ENCODE measurements at places on chromosomes 12 and 14. TPM values are rescaled to one million over a fixed set of nuclear protein-coding genes. Genes with fewer than 3 reads are reported as not detected.
A peak's percentile ranks its signal among the peaks of the same experiment; 100 is the strongest.

DNA sequence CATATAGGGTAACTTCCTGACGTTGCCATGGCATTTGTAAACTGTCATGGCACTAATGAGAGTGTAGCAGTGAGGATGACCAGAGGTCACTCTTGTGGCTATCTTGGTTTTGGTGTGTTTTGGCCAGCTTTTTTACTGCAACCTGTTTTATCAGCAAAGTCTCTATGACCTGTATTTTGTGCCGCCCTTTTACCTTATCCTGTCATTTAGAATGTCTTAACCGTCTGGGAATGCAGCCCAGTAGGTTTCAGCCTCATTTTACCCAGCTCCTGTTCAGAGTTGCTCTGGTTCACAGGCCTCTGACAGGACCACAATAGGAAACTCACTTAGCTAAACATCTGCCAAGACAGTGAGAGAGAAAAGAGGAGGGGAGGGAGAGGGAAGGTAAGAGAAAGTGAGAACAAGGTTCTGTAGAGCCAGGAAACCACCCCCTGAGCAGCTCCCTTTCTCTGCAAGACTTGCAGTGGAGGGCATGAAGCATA, 64.8 kb upstream of the PLEKHG3 start:
- H3K27ac ChIP-seq = no peak overlapping the region
- no peaks in the 10 kb centered on the region for H3K27me3 ChIP-seq
- no peak for DNase-seq
- no peaks in the 10 kb centered on the region for H3K36me3 ChIP-seq
- no peak overlapping the region for H3K4me3 ChIP-seq

DNA sequence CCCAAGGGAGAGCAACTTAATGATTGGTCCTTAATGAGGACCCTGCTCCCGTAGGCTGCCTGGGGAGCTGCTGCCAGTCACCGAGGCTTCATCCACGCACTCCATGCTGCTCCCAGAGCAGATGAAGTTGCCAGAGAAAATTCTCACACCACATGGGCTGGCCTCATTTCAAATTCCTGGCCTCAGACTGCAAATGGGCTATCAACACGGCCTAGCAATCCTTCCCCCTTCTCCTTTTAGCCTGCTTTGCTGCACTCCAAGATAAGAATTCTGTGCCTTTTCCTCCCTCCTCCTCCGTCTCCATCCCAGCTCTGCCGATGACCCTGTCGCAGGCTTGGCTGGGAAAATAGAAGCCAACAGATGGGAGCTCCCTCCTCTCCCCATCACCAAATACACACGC, 10.8 kb upstream of the DGLUCY start:
- H3K4me1 ChIP-seq = no peaks in the 10 kb centered on the region
- DNase-seq = no peak
- no peaks in the 10 kb centered on the region for H3K27me3 ChIP-seq
- no peaks in the 10 kb centered on the region for H3K36me3 ChIP-seq
- no peak overlapping the region for H3K4me3 ChIP-seq

GRCh38 chr12:65742018-65743010, 82.0 kb upstream of the HMGA2 start:
- DNase-seq = no peak
- peaks cover 7% of the 10 kb centered on the region for H3K4me1 ChIP-seq
- H3K4me3 ChIP-seq = peak overlapping the region; percentile 51

- H3K27me3 ChIP-seq = no peaks in the 10 kb centered on the region
- H3K27ac ChIP-seq = no peak overlapping the region
- no peaks in the 10 kb centered on the region for H3K36me3 ChIP-seq
- no peak overlapping the region for H3K4me3 ChIP-seq
- DNase-seq = no peak
Measured at GRCh38 chr12:82411546-82412230, 53.4 kb downstream of the METTL25 start.

DNA sequence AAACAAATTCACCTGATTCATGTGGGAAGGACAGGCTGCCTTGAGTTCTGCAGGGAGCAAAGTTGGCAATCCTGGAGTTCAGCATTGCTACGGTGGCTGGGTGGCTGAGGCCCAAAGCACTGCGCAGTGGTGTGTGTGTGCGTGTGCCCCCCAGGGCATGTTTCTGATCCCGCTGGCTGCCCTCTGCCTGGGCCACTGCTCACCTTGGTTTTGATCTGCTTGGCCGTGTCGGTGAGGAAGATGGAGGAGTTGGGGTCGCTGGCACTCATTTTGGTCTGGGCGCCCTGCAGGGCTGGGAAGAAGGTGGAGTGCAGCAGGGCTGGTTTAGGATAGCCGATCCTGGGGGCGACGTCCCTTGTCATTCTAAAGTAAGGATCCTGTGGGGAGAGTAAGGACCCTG, 19.1 kb downstream of the SLC25A47 start:
- peak; percentile 11 for DNase-seq
- H3K36me3 ChIP-seq = no peaks in the 10 kb centered on the region
- H3K4me1 ChIP-seq = no peaks in the 10 kb centered on the region
- no peak overlapping the region for H3K27ac ChIP-seq
- H3K27me3 ChIP-seq = no peaks in the 10 kb centered on the region
- H3K4me3 ChIP-seq = no peak overlapping the region

Gene CLEC4D
- total RNA-seq = 0.31 TPM

Gene KRT72
- total RNA-seq = 16.5 TPM

Gene ARMH4
- total RNA-seq = 65.8 TPM

Gene OR6C76
- not detected for total RNA-seq

DNA sequence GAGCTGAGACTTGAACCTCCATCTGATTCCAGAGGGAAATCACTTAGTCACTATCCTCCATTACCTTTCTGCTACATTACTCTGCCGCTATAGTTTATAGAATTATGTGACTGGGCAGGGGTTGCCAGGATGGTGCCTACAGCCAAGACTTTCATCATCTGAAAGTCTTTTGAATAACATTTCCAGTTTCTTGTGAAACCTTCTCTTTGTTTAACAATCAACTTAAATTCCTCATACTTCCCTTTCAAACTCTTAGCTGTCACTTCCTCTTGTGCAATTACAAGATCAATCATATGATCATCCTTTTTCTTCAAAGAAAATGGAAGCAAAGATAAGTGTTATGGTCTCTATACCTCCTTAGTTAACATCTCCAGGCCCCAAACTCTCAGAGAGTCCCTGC, 25.4 kb upstream of the PELI2 start:
- no peak overlapping the region for H3K4me3 ChIP-seq
- no peak for DNase-seq
- H3K27ac ChIP-seq = no peak overlapping the region
- no peaks in the 10 kb centered on the region for H3K36me3 ChIP-seq
- H3K27me3 ChIP-seq = no peaks in the 10 kb centered on the region

GRCh38 chr12:105001476-105001875, 15.4 kb downstream of the NOPCHAP1 start:
- H3K4me1 ChIP-seq = no peaks in the 10 kb centered on the region
- no peaks in the 10 kb centered on the region for H3K27me3 ChIP-seq
- H3K36me3 ChIP-seq = no peaks in the 10 kb centered on the region

DNA sequence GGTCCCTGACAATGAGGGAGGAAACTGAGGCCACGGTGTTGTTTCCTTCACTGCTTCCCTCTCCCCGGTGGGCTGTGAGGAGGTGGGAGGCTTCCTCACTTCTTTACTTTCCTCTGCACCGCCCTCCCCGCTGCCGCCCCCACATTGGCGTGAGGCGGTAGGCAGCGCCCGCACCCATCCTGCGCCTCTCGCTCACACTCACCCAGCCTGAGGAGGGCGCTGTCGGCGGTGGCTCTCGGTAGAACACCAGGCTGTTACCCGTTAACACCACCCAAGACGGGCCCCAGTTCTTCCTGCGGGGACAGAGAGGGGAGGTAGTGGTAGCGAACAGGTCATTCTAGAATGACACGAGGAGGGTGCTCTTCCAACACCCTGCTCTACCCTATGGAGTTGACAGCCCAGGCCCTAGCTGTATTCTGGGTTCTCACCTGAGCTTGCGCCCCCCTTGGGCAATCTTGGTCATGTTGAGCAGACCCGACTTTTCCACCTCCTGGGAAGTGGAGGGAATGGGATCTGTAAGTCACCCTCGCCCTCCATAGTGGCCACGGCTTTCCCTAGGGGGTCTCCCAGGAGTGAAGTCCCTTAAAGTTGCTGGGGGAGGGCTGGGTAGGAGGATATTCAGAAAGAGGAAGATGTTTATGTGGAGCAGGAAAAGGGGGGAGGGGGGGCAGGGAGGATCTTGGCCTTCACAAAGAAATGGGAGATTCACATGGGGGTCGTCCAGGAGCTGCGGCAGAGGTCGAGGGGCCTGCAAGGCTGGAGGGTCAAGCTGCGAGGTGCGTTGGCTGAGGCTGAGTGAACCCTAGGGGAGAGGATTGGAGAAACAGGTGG, 3.3 kb downstream of the ARHGAP9 start:
- H3K4me3 ChIP-seq = peak overlapping the region; percentile 19
- H3K4me1 ChIP-seq = peaks cover 15% of the 10 kb centered on the region
- DNase-seq = peak; percentile 40
- H3K36me3 ChIP-seq = no peaks in the 10 kb centered on the region

Gene KRT85
- 0.74 TPM for total RNA-seq

DNA sequence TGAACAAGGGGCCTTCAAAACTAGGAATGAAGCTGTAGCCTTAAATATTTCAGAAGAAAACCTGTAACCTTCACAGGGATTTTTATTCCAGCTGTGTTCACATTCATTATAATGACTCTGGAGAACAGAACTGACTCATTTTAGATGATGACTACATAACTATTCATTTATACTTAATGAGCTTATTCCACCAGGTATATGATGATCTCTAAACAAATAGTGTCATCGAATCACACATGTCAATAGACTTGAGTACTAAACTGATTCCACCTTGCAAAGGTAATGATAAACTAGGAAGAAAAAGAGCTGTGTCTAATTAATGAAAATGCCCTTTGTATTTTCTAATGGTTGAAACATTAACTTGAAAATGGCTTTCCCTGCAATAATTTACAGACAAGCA, 433.2 kb downstream of the PDZRN4 start:
- DNase-seq = no peak
- H3K27ac ChIP-seq = no peak overlapping the region
- H3K27me3 ChIP-seq = no peaks in the 10 kb centered on the region
- no peaks in the 10 kb centered on the region for H3K4me1 ChIP-seq
- H3K4me3 ChIP-seq = no peak overlapping the region
- H3K36me3 ChIP-seq = no peaks in the 10 kb centered on the region

GRCh38 chr12:65662590-65662989, 161.7 kb upstream of the HMGA2 start:
- H3K4me3 ChIP-seq = no peak overlapping the region
- no peaks in the 10 kb centered on the region for H3K36me3 ChIP-seq
- no peaks in the 10 kb centered on the region for H3K27me3 ChIP-seq
- no peak overlapping the region for H3K27ac ChIP-seq
- DNase-seq = no peak

DNA sequence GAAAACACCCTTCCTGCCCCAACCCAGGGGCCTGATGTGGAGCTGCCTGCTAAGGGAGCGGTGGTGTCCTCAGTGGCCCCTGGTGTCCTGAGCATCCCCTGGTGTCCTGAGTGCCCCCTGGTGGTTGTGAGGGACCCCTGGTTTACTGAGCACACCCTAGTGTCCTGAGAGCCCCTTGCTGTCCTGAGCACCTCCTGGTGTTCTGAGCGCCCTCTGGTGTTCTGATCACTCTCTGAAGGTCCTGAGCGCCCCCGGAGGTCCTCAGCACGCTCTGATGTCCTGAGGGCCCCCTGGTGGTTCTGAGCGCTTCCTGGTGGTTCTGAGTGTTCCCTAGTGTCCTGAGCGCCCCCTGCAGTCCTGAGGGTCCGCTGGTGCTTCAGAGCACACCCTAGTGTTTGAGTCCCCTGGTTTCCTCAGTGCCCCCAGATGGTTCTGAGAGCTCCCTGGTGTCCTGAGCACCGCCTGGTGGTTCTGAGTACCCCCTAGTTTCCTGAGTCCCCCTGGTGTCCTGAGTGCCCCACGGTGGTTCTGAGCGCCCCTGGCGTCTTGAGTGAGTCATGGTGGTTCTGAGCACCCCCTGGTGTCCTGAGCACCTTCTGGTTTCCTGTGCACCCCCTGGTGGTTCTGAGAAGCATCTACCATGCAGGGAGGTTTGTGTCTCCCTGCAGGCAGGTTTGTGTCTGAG, 1004.2 kb downstream of the TMEM121 start:
- H3K36me3 ChIP-seq = no peaks in the 10 kb centered on the region
- peak; percentile 73 for DNase-seq
- no peaks in the 10 kb centered on the region for H3K4me1 ChIP-seq
- no peak overlapping the region for H3K4me3 ChIP-seq
- H3K27ac ChIP-seq = no peak overlapping the region

Gene PLEK2
- 5.7 TPM for total RNA-seq

DNA sequence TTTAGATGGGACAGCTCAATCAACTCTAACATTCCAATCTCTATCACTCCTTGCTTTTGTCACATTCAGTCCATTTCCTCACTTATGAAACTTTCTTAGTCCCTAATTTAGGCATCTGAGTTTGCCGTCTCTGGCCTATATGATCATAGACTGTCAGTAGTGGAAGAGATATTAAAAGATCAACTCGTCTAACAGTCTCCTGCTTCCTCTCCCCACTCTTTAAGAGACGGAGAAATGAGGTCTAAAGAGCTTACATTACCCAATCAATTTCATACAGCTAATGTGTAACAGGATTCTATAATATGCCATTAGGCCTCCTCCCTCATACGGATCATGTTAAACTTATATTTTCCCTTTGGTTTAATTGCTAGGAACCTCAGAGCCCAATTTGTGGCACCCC, 6.5 kb upstream of the ATP23 start:
- peaks cover 9% of the 10 kb centered on the region for H3K4me1 ChIP-seq
- no peaks in the 10 kb centered on the region for H3K36me3 ChIP-seq
- peak overlapping the region; percentile 73 for H3K4me3 ChIP-seq
- DNase-seq = no peak
- no peaks in the 10 kb centered on the region for H3K27me3 ChIP-seq

DNA sequence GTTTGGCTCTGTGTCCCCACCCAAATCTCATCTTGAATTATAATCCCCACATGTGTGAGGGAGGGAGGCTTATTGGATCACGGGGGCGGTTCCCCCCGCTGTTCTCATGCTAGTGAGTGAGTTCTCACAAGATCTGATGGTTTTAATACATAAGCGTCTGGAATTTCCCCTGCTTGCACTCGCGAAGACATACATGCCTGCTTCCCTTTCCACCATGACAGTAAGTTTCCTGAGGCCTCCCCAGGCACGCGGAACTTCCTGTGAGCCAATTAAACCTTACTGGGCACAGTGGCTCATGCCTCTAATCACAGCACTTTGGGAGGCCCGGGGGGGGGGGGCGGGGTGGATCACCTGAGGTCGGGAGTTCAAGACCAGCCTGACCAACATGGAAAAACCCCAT, 60.8 kb downstream of the R3HDM2 start:
- H3K4me3 ChIP-seq = no peak overlapping the region
- no peak overlapping the region for H3K27ac ChIP-seq
- peaks cover 6% of the 10 kb centered on the region for H3K4me1 ChIP-seq
- no peaks in the 10 kb centered on the region for H3K36me3 ChIP-seq
